ENCODE measurements at places on chromosomes 3 and 15.

- DNase-seq = no peak
These were observed 53.1 kb upstream of the MAP4 start for GRCh38 chr3:48069339-48069738.

- DNase-seq = no peak
These were observed 58.7 kb upstream of the ACAN start for GRCh38 chr15:88744548-88745020.

DNA sequence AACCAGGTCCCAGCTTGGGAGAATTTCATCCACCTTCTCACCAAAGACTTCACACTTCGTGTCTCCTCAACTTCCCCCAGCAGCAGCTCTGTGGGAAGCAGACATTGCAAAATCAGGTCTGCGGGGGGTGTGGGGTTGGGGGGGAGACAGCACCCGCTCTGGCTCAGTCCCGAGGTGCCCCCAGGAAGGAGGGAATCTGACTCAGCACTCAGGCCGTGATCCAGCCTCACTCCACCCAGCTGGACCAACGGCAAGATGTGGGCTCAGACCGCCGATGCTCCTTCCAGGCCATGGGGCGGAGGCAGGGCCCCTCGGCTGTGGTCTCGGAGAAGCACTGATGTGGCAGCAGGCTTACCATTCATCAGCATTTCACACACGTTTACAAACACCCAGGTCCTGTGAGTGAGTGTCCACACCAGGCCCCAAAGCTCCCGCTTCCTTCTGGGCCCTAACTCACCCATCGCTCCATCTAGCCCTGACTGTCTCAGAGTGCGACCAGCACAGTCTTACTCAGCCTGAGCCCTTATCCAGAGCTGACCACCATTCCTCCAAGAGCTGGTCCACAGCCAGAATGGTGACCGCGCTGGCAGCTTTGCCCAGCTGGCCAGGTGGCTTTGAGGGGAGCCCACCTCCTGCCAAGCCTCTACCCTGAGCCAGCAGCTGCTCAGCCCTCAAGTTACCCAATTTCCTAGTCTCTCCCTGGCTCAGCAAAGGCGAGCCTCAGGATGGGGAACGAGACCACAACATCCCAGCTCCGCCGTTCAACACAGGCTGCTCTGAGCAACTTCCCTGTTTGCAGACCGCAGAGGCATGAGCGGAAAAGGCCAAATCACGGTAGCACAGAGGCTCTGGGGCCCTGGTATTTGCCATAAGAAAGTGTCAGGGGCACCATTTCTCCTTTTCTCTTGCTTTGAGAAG, 3.3 kb downstream of the STAB1 start:
- no peak for DNase-seq

DNA sequence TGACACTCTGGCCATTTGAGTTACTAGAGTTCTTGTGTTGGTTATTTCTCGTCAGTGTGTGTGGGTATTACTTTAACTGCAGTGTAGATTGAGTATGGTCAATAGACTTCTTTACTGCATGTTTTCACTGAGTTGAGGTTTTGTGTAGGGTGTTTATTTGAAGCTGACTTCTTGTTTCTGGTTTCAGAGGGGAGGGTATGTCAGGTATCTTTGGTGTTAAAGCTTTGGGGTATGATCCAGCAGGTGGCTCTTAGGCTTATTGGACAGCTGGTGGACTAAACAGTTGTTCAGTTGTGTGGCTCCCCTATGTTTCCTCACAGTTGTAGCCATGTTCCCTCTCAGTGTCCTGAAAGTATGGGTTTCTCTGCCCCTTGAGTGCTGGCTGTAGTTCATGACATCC, 72.0 kb downstream of the AKAP13 start:
- DNase-seq = no peak

- no peak for DNase-seq
These were observed 11.1 kb downstream of the ARHGAP31 start for GRCh38 chr3:119305286-119305685.

GRCh38 chr3:190746531-190746930, 116.0 kb downstream of the GMNC start:
- no peak for DNase-seq

DNA sequence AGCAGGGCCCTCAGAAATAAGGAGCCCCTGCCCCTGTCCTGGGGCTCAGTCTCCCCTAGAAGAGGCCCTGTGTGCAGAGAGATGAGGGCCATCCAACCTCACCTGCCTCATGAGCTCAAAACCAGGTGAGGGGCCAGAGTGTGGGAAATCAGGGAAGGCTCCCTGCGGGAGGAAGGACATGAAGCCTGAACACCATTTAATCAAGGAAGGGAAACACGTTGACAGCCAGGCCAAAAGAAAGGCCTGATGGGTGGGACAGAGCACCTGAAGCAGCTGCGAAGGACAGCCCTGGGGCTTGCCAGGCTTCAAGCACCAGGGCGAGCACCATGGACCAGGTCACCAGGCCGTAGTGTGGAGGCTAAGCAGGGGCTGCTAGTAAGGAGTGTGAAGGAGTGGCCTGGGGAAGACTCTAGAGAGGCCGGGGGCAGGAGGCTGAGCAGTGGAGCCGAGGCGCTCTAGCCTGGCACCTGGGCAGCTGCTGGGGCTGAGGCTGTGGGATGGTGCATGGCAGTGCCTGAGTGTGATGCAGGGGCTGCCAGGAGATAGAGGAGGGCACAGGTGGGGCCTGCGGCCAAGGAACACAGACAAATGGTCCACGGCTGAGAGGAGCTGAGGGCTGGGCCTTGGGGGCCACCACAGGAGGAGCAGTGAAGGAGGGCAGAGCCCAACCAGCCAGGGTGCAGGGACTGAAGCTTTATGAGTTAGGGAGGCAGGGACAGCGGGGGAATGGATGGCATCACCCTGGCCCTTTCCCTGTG, 16.1 kb downstream of the ACAA1 start:
- DNase-seq = no peak

DNA sequence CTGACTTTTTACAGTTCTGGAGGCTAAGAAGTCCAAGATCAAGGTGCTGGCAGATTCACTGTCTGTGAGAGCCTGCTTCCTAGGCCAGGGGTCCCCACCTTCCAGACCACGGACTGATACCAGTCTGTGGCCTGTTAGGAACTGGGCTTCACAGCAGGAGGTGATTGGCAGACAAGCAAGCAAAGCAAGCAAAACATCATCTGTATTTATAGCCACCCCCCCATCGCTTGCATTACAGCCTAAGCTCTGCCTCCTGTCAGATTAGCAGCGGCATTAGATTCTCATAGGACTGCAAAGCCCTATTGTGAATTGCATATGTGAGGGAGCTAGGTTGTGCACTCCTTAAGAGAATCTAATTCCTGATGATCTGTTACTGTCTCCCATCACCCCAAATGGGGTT, 194.7 kb upstream of the THRB start:
- DNase-seq = no peak

DNA sequence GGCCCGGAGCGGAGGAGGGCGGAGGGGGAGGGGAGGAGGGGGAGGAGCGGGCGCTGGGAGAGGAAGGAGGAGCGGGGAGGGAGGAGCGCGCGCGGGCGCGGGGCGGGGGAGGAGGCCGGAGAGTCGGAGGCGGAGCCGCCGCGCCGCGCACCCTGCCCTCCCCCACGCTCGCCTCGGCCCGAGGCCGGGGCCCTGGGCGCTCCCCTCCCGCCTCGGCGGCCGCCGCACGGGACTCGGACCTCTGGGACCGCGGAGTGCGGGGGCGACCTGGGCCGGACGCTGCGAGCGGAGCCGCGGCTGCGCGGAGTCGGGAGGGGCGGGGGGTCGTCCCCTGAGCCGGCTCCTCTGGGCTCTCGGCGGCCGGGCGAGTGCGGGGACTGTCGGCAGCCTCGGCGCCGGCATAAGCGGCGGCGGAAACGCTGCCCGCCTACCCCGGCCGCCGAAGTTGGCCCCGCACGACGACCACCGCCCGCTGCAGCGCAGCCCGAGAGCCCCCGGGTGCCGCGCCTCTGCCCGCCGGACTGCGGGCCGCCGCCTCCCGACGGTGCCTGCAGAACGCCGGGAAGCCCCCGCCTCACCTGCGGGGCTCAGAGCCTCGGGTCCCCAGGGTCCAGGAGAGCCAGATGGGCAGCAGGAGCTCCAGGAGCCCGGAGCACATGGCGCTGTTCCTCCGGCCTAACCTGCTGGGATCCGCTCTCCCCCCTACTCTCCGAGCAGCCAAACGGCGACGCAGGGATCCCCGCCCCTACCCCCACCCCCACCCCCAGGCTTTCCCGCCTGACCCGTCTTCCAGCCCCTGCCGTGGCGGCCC, 406 bp upstream of the GABRB3 start:
- DNase-seq = peak; percentile 77

- no peak for DNase-seq
These were observed 65.6 kb upstream of the IQSEC1 start for GRCh38 chr3:13138833-13139145.

DNA sequence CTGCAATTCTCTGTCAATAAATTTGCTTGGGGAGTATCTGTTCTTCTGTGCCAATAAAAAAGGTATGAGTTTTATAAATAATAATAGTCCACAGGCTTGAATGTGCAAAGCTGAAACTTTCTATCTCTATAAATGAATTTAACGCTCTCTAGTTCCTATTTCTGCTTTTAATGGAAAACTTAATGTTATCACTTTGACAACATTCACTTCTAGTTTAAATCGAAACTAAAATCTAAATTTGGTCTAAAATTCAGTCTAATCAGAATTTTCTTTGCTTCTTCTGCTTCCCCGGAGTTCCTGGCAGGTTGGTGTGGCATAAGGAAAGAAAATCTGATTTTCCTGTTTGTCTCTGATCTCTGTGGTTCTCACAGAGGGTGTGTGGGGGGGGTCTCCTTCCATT, 450.1 kb upstream of the TBL1XR1 start:
- DNase-seq = no peak

DNA sequence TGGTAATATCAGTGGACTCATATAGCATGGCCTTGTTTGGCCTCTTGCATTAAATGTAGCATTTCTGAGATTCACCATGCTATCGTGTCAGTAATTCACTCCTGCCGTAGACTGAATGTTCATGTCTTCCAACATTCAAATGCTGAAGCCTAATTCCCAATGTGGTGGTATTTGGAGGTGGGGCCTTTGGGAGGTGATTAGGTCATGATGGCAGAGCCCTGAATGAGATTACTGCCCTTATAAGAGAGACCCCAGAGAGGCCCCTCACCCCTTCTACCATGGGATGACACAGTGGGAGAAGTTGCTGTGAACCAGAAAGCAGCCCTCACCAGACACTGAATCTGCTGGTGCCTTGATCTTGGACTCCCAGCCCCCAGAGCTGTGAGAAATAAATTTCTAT, 241.4 kb downstream of the VPS13C start:
- no peak for DNase-seq

DNA sequence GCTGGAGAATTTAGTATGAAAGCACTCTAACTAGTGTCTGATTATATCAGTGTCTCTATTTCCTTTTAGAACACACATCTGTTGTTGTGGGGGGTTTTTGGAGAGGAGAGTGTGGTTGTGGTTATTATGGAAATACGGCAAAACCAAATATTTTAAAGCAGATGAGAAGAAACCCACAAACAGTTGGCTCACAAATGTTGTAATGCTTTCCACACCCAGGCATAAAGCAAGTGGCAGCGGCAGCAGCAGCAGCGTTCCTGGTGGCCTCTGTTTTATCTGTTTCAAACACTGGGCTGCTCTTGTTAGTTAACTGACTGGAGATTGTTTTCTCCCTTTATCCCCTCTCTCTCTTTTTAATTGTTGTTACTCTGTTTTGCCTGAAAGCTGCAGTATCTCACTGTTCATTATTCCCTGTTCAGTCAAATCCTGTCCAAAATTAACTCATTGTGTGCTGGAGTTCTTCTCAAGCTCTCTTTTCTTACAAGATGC, 1045.5 kb upstream of the NR2F2 start:
- no peak for DNase-seq

GRCh38 chr3:64440498-64440897, 215.2 kb upstream of the PRICKLE2 start:
- DNase-seq = peak; percentile 11

DNA sequence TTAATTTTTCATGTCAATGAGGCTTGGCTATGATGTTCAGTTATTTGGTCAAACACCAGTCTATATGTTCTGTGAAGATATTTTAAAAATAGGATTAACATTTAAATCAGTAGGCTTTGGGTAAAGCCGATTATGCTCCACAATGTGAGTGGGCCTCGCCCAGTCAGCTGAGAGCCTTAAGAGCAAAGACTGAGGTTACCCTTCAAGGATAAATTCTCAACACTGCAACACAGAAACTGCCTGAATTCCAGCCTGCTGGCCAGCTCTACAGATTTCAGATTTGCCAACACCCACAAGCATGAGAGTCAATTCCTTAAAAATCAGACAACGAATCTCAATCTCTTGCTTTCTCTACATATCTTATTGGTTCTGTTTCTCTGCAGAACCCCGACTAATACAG, 188.3 kb downstream of the PLCH1 start:
- no peak for DNase-seq

GRCh38 chr3:84820906-84821305, 137.9 kb upstream of the CADM2 start:
- no peak for DNase-seq

DNA sequence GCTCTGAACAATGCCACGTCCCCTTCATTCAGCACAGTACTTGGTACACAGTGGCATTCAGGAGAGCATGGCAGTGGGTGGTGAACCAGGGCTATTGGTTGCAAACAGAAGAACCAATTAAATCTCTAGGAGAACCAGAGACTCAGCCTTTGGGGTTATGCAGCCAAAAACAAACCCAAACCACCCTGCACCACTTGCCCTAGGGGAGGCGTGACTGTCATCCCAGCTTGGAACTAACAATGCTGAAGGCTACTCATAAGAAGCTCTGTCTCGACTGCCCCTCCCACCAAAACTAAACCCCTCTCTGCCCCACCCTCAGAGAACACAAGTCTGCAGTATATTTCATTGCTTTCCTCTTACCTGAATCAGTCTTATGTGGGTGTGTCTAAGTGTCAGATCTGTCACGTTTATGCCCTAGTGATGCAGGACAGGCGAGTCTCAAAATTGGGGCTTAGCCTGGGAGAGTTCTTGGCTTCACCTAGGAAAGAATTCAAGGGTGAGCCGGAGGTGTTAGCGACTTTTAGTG, 15.2 kb upstream of the KLHL40 start:
- no peak for DNase-seq

DNA sequence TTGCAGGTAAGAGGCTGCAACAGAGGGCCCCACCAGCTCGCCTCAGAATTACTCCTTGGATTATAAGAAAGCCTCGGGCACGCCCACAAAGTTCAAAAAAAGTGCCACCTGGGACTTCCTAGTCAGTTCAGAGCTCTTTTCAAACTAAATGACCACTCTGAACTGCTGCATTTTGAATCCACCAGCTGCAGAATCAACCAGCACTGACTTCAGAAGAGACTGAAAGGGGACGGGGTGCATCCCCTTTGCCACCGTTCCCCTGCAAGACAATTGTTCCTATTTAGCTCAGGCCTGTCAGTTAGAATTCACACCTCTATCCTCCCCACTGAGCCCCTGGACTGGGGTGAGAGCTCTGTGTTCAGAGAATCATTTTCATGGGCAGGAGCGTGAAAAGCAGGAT, 181.4 kb upstream of the GADL1 start:
- no peak for DNase-seq
